ENCODE measurements at places on chromosomes 12 and 14.

- no peak for DNase-seq
Observed at GRCh38 chr12:29735604-29736003, 48.1 kb downstream of the TMTC1 start.

GRCh38 chr12:105316931-105317852 lies 13.3 kb upstream of the C12orf75 start:
- no peak for DNase-seq

DNA sequence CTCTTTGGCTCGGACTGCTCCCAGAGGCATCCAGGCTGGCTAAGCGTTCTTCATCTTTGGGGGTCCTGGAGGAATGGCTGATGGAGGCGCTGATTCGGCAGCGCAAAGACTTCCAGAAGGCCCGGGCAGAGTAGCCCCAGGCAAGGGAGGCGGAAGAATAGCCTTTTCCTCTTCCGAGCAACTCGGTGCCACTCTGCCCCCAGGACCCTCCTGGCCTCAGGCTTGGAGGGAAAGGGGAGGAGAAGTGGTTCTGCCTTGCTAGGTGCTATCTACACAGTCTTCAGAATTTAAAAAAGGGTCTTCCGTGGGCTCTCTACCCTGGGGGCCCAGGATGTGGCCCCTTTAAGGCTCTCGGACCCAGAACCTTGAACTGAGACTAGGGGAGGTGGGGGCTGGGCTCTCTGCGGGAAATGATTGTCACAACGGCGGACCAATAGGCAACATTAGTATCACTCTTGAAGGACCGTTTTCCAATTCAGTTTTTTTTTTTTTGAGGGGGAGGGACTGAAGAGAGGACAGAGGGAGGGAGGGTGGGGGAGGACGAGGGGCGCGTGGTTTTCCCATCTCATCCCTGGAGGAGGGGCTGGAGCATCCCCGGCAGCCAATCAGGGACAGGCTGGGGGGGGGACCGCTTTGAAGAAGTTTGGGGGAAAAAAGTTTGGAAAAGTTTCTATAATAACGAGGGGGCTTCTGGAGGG lies at the start of gene NFATC4:
Gene NFATC4, plus strand, starts transcription at position 671 of the 698 bp plus-strand sequence. CDS start 157 bp downstream, outside the sequence.
- DNase-seq: peak; percentile 66

- DNase-seq: no peak
Observed at GRCh38 chr14:70281939-70282338, 77.5 kb downstream of the COX16 start.

DNA sequence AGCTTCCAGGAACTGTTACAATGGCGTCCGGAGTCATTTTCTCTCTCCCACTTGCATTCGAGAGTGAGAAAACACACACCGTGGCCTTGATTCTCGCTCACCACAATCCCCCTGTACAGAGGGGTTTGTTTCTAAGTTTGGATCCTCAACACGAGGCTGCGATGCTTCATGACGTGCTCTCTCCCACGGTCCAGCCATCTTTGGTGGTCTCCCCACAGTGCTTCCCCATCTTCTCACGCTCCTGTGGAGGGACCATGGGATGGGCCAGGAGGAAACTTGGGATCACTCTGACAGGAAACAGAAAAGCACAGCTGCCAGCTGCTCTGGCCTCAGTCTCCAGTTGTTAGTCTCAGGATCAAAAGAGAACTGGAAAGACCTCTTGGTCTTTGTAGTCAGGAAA lies 28.1 kb downstream of the OR10P1 start:
- DNase-seq: no peak

GRCh38 chr12:26524862-26525465 lies 308.0 kb downstream of the ITPR2 start:
- peak; percentile 28 for DNase-seq

DNA sequence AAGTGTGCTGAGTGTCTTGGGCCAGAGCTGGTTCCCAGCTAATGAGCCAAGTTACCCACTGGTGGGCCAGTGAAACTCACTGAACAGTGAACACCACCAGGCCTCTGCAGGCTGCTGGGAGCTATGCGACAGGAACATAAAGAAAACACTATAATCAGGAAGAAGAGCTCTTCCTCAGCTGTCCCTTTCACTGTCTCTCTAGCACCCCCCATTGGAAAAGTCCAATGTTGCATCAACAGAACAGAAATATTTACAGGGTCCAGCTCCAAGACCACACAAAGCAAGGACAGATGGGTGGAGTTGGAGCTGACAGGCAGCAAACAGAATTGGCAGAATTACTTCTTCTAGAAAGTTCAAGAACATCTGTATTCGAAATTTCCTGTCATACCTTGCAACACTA lies 903.6 kb upstream of the TMEM132C start:
- DNase-seq: no peak

DNA sequence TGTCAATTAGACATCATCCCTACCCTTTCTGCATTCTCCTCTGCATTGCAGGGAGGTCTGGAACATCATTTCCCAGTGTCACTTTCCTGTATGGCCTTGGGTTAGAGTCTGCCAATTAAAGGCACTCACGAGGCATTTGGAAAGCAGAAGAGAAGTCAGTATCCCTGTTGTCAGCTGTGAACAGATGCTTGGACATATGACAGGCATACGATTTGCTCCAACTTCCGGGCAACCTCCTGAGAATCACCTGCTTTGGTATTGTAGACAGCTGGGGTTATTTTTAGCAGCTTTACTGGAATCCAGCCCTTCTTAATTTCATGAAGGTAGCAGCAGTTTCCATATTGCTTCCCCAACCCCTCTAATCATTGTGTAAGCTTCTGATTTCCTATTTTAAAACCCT lies 88.7 kb upstream of the DHRS4 start:
- DNase-seq: no peak

DNA sequence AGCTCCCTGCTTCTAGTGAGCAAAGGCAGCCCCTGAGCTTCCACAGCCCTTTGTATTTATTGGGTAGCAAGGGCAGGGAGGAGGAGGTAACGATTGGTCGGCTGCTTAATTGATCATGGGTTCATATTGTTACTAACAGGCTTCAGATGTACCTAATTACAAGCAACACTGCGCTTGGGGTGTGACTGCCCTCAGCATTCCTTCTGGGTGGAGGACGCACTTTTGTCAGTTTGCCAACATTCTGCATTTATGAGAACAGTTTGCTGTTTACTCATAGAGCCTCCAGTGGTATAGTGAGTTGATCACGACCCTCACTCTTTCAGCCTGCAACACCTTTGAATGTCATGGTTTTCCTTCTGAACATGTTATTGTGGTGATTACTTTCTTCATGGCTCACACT lies 9.6 kb downstream of the TSHR start:
- DNase-seq: no peak

- DNase-seq: no peak
Observed at GRCh38 chr14:38282936-38283335, 27.0 kb upstream of the CLEC14A start.

- no peak for DNase-seq
Observed at GRCh38 chr12:113186666-113187325, 1.3 kb downstream of the RITA1 start.

DNA sequence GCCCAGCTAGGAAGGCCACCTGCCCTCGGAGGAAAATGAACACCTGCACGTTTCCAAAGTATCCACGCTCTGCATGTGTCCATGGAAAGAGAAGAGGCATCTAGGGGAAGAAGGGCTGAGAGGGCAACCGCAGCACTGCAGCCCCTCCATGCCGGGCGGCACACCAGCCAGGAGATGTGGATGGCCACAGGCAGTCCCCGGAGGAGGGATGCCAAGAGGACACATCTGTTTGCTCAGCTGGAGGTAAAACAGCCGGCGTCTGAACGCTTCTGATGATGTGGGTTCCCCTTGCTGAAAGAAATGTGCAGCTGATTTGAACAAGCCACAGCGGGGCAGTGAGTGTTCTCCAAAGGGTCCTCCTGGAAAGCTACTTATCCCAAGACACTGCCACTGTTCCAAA lies 34.0 kb downstream of the CHGA start:
- no peak for DNase-seq

GRCh38 chr14:99810559-99810874 lies 17.3 kb downstream of the EML1 start:
- DNase-seq: no peak

DNA sequence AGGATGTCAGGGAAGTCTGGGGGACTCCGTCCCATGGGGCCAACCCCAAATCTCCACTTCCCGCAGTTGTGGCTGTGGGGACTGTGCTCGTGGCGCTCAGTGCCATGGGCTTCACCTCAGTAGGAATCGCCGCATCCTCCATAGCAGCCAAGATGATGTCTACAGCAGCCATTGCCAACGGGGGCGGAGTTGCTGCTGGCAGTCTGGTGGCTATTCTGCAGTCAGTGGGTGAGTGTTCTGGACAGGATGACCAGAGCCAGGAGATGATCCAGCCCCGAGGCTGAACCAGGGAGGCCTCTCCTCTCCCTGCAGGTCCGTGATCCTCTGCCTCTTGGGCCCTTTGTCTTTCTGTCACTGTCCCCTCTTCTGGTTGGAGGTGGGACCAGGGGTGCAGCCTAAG lies 8.8 kb upstream of the IFI27 start:
- DNase-seq: no peak

GRCh38 chr12:66203820-66204219 lies 14.8 kb downstream of the IRAK3 start:
- no peak for DNase-seq

GRCh38 chr12:64293654-64294364 lies 71.7 kb upstream of the KICS2 start:
- DNase-seq: no peak
